ENCODE measurements at places on chromosomes 4 and X. TPM values are rescaled to one million over a fixed set of nuclear protein-coding genes. Genes with fewer than 3 reads are reported as not detected.

DNA sequence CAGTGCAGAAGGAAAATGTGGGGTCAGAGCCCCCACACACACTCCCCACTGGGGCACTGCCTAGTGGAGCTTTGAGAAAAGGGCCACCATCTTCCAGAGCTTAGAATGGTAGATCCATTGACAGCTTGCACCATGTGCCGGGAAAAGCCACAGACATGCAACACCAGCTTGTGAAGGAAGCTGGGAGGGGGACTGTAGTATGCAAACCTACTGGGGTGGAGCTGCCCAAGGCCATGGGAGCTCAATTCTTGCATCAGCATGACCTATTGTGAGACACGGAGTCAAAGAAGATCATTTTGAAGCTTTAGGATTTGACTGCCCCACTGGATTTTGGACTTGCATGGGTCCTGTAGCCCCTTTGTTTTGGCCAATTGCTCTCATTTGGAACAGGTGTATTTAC, 142.8 kb upstream of the ARHGEF9 start:
- H3K27ac ChIP-seq = no peak overlapping the region
- no peaks in the 10 kb centered on the region for H3K4me1 ChIP-seq
- no peak overlapping the region for H3K4me3 ChIP-seq
- H3K27me3 ChIP-seq = no peaks in the 10 kb centered on the region

DNA sequence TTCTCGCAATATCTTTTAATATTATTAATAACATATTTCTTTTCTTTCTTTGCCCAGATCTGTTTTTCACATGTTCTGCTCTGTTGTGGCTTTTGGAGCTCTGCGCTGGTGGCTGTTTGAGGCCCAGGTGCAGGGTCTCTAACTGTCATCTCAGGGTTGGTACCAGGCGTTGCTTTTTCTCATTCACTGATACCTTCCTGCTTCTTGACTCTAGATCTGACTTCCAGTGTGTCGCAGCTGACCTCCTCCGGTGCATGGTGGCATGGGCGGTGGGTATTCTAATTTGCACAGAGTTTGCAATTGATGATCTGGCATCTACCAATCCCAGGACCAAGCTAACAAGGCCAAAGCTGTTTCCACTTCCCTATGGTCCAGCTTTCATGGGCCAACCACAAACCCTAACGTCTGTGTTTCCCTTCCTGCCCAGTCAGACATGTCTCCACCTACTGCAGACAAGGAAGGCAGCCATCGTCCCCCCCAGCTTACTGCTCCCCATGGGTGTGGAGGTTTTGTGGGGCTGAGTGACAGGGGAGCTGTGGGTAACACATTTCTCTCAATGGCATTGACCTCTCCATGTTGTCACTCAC, 25.2 kb downstream of the LETM1 start:
- H3K4me1 ChIP-seq = no peaks in the 10 kb centered on the region
- DNase-seq = no peak

GRCh38 chr4:7201420-7202305, 9.3 kb downstream of the SORCS2 start:
- H3K27ac ChIP-seq = no peak overlapping the region
- H3K4me1 ChIP-seq = peaks cover 5% of the 10 kb centered on the region
- no peaks in the 10 kb centered on the region for H3K36me3 ChIP-seq
- no peaks in the 10 kb centered on the region for H3K27me3 ChIP-seq

GRCh38 chrX:111447298-111447697, 35.3 kb upstream of the DCX start:
- no peaks in the 10 kb centered on the region for H3K4me1 ChIP-seq
- no peak overlapping the region for H3K4me3 ChIP-seq
- H3K27ac ChIP-seq = no peak overlapping the region
- H3K36me3 ChIP-seq = no peaks in the 10 kb centered on the region

GRCh38 chr4:107780665-107781064, 44.1 kb upstream of the SGMS2 start:
- no peak for DNase-seq
- no peak overlapping the region for H3K27ac ChIP-seq

DNA sequence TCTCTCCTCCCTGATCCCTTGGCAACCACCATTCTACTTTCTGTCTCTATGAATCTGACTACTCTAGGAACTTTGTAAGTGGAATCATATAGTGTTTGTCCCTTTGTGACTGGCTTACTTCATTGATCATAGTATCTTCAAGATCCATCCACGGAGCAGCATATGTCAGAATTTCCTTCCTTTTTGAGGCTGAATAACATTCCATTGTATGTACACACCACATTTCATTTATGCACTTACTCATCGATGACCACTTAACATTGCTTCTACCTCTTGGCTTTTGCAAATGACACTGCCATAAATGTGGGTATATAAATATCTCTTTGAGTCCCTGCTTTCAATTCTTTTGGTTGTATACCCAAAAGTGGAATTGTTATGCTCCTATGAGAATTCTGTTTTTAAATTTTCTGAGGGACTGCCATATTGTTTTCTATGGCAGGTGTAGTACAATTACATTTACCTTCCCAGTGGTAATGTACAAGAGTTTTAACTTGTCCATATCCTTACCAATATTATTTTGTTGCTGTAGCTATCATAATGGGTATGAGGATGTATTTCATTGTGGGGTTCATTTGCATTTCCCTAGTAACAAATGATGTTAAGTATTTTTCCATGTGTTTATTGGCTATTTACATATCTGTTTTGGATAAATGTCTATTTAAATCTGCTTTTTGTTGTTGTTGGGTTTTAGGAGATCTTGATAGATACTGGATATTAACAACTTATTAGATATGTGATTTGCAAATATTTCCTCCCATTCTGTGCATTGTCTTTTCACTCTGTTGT, 466.1 kb downstream of the C4orf33 start:
- no peak overlapping the region for H3K27ac ChIP-seq
- no peak overlapping the region for H3K4me3 ChIP-seq
- no peak for DNase-seq
- H3K4me1 ChIP-seq = no peaks in the 10 kb centered on the region
- H3K36me3 ChIP-seq = no peaks in the 10 kb centered on the region
- H3K27me3 ChIP-seq = no peaks in the 10 kb centered on the region

DNA sequence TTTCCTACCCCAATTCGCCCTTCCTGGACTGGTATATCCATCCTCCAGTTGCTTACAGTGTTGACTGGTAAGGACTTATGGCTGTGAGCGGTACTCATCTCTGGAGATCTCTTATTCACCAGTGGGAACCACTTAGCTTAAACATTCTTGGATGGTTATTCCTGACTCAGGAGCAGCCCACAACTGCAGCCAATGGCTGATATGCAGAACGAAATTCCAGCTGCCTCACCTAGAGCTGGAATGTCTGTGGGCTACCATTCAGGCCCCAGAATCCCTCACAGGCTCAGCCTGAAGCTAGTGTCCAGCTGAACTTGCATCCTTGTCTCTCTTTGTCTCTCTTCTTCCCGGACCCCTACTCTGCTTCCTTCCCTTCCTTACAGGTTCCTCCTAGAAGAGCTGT, 138.9 kb upstream of the SMIM31 start:
- no peaks in the 10 kb centered on the region for H3K4me1 ChIP-seq
- H3K36me3 ChIP-seq = no peaks in the 10 kb centered on the region
- DNase-seq = no peak
- no peaks in the 10 kb centered on the region for H3K27me3 ChIP-seq
- H3K4me3 ChIP-seq = no peak overlapping the region

GRCh38 chr4:186536285-186536684, 19.1 kb downstream of the MTNR1A start:
- H3K27me3 ChIP-seq = no peaks in the 10 kb centered on the region
- no peak for DNase-seq
- H3K36me3 ChIP-seq = no peaks in the 10 kb centered on the region
- no peak overlapping the region for H3K27ac ChIP-seq

GRCh38 chrX:20542072-20542471, 275.4 kb upstream of the RPS6KA3 start:
- H3K27ac ChIP-seq = no peak overlapping the region
- H3K27me3 ChIP-seq = no peaks in the 10 kb centered on the region

DNA sequence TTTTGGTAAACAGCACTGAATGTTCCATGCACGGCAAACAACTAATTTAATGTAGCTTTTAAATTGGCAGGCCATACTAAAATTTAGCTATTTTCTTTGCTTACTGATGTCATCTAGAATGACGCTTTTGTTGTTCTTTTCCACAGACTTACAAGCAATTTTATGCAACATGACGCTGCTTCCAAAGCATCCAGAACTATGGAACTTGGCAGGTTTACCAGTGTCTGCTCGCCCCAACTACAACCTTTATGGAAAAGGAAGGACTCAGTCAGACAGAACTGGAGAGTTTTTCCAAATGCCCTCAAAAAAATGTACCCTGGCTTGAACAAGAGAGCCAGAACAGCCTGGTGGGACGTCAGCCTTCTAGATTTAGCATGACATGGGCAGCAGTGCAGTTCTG, 58.7 kb downstream of the ANOS1 start:
- DNase-seq = no peak
- H3K36me3 ChIP-seq = no peaks in the 10 kb centered on the region
- no peak overlapping the region for H3K27ac ChIP-seq
- no peak overlapping the region for H3K4me3 ChIP-seq

PCGF3 gene
- total RNA-seq = 44.6 TPM

Data from Panc1 (cell line).